ENCODE measurements at places on chromosomes 1 and 21. TPM values are rescaled to one million over a fixed set of nuclear protein-coding genes. Genes with fewer than 3 reads are reported as not detected.

The ISG20L2 gene
- total RNA-seq: 27.5 TPM

The CTPS1 gene
- total RNA-seq: 24.0 TPM

The LIPI gene
- total RNA-seq: not detected

The MNDA gene
- total RNA-seq: 0.52 TPM

The UBE2J2 gene
- 45.0 TPM for total RNA-seq

The ARHGEF10L gene
- total RNA-seq: 28.3 TPM

The UQCRHL gene
- 1.6 TPM for total RNA-seq

The ZNF695 gene
- 1.6 TPM for total RNA-seq

The SH2D1B gene
- total RNA-seq: 3.4 TPM

The GIPC2 gene
- total RNA-seq: 1.8 TPM

The MCOLN2 gene
- 0.52 TPM for total RNA-seq

The SPRR2F gene
- 198 TPM for total RNA-seq

The ORC1 gene
- total RNA-seq: 5.7 TPM

The FNDC5 gene
- total RNA-seq: not detected

The SPRR2B gene
- total RNA-seq: 27.1 TPM

The GPR3 gene
- total RNA-seq: 0.52 TPM

The PDPN gene
- 19.9 TPM for total RNA-seq

The KCNC4 gene
- total RNA-seq: 5.8 TPM
